ENCODE measurements at places on chromosomes 16 and 17.
A peak's percentile ranks its signal among the peaks of the same experiment; 100 is the strongest.

GRCh38 chr17:31493656-31494155, 102.2 kb downstream of the RAB11FIP4 start:
- no peak for DNase-seq

DNA sequence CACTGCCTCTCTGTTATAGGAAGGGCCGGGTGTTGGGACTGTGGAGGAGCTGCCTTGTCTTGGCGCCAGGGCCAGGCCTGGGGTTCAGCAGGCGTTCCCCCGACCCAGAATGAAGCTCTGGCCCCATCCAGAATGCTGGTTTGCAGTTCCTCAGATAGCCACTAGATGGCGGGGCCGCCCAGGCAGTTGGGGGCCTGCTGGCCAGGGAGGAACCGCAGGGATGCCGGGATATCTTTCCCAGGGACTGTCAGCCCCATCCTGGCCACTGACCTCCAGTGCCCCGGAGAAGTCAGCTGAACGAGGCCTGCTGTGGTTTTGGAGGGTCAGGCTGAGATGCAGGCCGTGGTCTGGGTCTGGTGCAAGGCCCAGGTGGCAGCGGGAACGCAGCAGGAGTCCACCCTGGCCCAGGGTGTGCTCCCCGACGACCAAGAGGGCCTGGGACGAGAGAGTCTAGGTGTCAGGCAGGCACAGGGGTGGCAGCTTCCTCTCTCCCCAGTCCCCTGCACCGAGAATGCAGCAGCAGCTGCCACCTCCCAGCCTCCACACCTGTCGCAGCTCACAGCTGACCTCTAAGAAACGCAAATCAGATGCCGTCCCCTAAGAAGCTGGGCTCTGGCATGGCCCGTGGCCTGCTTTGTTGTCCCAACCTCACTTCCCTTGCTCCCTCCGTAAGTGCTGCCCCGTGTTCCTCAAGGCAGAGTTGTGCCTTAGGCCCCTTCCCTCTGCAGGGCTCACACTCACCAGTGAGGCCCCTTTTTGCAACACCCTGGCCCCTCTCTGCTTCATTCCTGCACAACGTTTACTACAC, 51.2 kb downstream of the RMI2 start:
- peak; percentile 66 for DNase-seq

- no peak for DNase-seq
Measured at GRCh38 chr17:77681861-77682260, 276.6 kb upstream of the TNRC6C start.

DNA sequence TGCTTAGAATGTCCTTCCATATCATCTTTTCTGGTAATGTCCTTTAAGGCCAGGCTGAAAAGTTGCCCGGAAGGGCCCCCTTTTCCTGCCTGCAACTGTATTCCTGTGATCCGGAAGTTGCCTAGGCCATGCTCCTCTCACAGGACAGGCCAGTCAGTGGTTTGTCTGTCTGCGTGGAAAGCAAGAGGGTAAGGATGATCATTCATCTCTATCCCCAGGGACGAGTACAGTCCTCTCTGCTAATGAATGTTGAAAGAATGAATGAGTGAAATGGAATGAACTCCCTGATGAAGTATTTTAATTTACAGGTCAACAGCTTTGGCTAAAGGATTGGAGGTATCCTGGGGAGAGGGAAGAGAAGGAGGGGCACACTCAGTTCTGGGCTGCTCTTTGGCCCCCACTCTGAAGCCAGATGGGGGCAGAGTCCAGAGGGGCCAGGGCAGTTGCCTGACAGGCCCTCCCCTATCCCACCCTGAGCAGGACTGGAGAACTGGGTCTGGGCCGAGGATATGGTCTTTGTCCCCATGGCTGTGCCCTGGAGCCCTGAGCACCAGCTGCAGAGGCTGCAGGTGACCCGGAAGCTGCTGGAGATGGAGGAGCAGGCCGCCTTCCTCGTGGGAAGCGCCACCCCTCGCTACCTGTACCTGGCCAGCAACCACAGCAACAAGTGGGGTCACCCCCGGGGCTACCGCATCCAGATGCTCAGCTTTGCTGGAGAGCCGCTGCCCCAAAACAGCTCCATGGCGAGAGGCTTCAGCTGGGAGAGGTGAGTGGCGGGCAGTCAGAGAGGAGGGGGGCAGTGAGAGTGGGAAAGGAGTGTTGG, 3.2 kb downstream of the AOC3 start:
- no peak for DNase-seq

DNA sequence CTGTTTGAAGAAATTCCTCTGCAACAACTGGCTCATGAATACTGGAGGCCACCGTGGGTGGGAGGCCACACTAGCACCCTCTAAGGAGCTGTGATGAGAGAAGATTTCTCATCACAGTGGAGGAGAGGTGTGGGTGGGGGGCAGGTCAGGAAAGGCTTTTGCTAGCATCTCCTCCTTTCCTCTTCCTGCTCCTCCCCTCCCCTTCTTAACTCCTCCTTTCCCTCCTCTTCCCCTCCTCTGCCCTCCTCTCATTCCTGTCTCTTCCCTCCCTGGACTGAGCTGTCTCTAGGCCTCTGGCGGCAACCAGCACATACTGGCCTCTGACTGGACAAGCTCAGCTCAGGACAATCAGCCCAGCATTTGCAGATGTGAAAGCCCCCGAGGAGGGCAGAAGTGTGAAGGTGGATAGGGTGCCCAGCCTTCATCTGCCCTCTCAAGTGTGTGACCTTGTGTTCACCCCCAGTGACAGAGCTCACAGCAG, 19.0 kb upstream of the LHX1 start:
- DNase-seq: no peak

DNA sequence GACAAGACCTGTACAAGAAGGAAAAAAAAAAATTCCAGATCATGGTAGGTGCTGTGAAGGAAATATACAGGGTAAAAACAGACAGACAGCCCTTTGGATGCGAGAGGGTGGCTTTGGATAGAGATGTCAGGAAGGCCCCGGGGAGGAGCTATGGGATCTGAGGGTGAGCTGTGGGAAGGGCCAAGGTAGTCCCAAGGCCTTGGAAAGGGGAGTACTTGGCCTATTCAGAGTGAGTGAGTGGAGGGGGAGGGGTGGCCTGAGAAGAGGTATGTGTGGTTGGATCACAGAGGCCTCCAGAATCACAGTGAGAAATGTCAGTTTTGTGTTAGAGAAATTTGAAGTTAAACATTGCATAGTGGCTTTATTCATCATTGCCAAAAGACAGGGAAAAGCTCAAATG, 31.2 kb upstream of the AKTIP start:
- no peak for DNase-seq

GRCh38 chr17:76048711-76049110, 21.6 kb upstream of the EVPL start:
- no peak for DNase-seq

All from stimulated activated CD4-positive, alpha-beta T cell treated with anti-CD3 and anti-CD28 coated beads, TNF-alpha, amount 100 ng/mL, for 24 hours (primary cell).